ENCODE measurements at places on chromosomes 6 and 20.

DNA sequence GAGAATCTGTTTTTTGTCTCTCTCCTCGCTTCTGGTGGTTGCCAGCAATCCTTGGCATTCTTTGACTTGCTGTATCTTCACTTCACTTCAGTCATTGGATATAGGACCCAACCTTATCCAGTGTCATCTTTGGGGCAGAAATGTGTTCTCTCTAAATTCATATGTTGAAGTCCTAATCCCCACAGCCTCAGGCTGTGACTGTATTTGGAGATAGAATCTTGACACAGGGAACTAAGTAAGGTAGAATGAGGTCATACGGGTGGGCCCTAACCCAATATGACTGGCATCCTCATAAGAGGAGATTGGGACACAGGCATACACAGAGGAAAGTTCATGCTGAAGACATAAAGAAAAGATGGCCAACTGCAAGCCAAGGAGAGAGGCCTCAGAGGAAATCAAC lies 51.9 kb upstream of the TPD52L1 start:
- DNase-seq, result no peak

DNA sequence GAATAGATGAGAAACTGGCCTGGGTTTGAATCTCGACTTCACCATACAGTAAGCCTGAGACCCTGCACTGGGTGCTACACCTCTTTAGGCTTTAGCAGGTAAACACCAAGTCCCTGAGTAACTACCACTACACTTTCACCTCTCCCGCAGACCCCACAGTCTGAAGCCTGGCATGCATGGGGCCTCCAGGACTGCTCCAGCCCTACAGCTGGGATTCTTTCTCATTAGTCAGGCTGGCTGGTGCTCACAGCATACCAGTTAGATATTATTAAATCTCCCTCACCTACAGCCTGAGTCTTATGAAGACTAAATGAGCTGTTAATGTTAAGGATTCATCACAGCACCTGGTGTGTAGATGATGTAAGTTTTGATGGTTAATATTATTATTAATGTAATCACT lies 388.7 kb downstream of the ARHGAP18 start:
- no peak for DNase-seq

GRCh38 chr6:71309656-71310055 lies 21.0 kb downstream of the OGFRL1 start:
- no peak for DNase-seq

DNA sequence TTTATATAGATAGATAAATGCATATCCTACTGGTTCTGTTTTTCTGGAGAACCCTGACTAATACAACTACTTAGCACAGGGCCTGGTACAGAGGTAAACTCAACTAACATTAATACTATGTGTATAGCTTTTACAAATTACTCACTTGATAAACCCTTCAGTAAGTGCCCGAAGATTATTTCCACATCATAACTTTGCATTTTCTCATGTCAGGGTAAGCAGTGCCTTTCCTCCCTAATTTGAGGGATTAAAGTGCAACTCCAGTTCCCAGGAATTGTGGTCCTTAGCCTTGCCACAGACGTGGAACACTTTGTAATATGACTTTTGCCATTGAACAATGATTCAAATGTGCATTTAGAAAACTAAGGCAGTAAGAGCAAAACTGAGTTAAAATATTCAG lies 147.5 kb upstream of the SMLR1 start:
- no peak for DNase-seq

GRCh38 chr6:164042212-164042611 lies 627.7 kb downstream of the QKI start:
- no peak for DNase-seq

- no peak for DNase-seq
These were observed 106.3 kb upstream of the RIPOR2 start for GRCh38 chr6:25042036-25042521.

DNA sequence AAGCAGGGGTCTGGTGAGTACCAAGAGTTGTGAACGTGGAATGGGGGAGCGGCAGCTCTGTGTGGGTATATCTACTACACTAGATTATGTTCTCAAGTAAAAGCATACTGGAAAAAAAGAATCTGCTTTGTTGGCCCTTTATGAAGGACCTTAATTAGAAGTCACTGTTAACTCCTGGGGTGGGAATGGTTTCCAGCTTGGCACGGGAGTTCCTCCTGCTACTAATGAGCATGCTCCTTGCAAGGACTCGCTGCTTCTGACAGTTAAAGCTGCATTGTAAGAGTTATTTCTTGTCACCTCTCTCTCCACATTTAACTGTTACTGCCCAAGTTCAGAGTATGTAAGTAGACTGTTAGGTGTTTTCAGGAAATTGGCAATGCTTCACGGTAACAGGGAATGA lies 292.7 kb downstream of the ZFAND3 start:
- DNase-seq, result no peak

GRCh38 chr20:19888269-19888671 lies 128.9 kb upstream of the NAA20 start:
- DNase-seq, result no peak

GRCh38 chr6:52820198-52820597 lies 16.6 kb upstream of the GSTA1 start:
- no peak for DNase-seq

- DNase-seq, result no peak
These were observed 24.8 kb upstream of the PREX1 start for GRCh38 chr20:48852609-48853008.

DNA sequence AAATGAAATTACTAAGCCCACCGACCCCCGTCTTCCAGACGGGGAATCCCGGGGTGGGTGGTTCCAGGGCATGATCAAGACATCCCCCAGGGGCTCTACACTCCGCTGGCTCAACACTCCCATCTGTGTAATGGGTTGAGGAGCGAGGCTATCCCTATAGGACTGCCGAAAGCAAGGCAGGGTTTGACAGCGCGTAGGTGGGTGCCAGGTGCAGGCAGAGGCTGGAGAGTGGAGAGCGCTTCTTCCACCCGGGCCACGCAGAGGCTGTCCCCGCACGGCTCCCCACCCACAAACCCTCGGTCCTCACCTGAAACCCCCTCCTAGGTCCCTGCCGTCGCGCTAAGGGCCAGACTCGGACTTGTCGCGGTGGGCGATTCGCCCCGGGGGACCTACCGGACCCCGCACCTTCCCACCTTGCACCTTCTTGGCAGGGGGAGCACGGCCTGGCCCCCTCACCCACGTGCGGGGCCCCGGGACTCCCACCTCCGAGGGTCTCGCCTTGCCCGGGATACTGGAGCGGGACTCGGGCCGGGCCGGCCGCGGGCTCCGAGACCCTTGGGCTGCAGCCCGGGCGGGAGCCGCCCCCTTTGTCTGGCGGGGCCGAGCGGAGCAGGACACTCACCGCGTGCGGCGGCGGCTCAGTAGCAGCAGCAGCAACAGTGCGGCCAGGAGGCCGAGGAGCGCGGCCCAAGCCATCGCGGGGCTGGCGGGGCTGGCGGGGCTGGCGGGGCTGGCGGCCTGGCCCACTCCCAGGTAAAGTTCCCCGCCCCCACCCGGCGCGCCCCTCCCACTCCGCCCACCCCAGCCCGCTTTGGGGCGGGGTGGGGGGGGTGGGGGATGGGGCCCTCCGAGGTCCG lies at the start of gene PTGIS:
PTGIS (minus strand) TSS at position 717 of the 857 bp plus-strand sequence; CDS start at position 696, 21 bp downstream.
- DNase-seq, result no peak

GRCh38 chr20:62354811-62355341 lies 12.2 kb downstream of the LAMA5 start:
- no peak for DNase-seq

GRCh38 chr6:130675072-130675471 lies 152.1 kb upstream of the SMLR1 start:
- no peak for DNase-seq

- no peak for DNase-seq
These were observed 114.1 kb downstream of the KIF16B start for GRCh38 chr20:16459019-16459700.

DNA sequence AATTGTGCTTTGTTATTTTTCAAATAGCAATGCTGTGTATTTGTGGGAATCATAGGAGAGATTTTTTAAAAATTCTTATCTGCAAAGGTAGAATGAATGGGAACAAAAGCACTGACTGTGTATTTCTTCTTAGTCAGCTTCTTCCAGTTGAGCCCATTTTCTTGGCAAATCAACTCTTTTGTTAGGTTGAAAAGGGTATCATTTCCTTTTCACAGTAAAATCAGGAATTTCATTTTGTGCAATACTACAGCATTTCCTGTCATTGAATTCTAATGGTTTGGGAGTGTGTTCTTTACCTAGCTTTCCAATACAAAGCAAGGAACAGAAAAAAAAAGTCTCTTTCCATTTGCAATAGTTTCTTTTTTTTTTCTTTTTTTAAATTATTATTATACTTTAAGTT lies 19.0 kb upstream of the EXOC2 start:
- DNase-seq, result no peak

- DNase-seq, result no peak
These were observed 82.6 kb downstream of the SLC22A3 start for GRCh38 chr6:160430751-160431150.

GRCh38 chr6:89133981-89134380 lies 11.9 kb upstream of the PM20D2 start:
- no peak for DNase-seq

DNA sequence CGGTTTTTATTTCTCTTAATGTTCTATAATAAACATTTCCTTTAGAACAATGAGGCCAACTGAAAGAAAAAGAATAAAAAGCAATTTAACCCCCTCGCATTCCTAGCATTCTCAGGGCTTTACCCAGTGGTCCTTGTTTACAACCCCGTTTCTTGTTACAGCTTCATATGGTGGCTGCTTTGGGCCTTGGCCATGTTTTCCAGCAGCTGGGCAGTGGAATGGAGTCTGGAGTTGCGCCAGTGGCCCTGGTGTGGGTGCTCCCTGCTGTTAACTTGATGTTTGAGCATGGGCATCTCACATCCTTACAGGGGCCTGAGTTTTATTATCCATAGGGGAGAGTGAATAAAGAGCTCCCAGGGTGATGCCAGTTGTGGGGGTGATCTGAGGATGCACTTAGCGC lies 18.8 kb downstream of the EFCAB8 start:
- no peak for DNase-seq

- DNase-seq, result no peak
These were observed 61.6 kb downstream of the RPRD1B start for GRCh38 chr20:38095017-38095686.

GRCh38 chr6:69038841-69039240 lies 403.8 kb downstream of the ADGRB3 start:
- no peak for DNase-seq

GRCh38 chr20:4141291-4142240 lies 126.2 kb upstream of the RNF24 start:
- DNase-seq, result no peak

- no peak for DNase-seq
These were observed 1.3 kb downstream of the SLC39A7 start for GRCh38 chr6:33201935-33202334.

DNA sequence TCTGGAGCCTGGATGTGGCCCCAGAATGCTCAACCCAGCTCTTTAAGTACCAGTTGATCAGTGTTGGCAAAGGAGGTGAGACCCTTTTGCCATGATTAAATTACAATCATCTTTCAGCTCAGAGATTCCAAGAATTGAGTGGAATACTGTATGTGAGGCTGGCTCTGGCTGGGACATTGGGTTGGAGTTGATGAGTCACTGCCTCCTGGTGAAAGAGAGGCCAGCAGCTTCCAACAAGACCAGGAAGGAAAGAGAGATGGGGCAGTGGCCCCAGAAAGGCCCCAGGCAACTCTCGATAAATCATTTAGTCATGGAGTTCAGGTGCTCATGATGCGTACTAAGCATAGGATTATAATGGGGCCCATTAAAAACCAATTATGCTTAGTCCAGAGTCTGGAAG lies 2.1 kb downstream of the TGM6 start:
- no peak for DNase-seq

DNA sequence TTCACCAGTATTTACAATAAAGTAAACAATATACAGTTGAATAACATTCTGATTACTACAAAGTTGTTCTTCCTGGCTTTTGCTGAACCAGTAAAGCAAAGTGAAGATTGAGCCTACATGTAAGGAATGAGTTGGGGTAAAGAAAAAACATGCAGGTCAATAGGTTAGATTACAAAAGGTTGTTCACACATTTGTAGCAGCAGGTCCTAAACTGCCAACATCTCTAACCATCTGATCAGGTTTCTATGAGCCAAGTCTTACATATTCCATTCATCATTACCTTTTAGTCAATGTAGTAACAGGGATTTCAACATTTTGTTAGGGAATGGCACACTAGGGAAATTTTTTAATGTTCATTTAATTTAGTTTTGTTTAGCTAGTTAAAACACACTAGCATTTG lies 9.3 kb upstream of the CALHM6 start:
- no peak for DNase-seq

GRCh38 chr6:90401933-90402830 lies 105.5 kb upstream of the BACH2 start:
- DNase-seq, result no peak
